RCC 7860 (cell line): ENCODE measurements at places on chromosomes 1 and 21.

DNA sequence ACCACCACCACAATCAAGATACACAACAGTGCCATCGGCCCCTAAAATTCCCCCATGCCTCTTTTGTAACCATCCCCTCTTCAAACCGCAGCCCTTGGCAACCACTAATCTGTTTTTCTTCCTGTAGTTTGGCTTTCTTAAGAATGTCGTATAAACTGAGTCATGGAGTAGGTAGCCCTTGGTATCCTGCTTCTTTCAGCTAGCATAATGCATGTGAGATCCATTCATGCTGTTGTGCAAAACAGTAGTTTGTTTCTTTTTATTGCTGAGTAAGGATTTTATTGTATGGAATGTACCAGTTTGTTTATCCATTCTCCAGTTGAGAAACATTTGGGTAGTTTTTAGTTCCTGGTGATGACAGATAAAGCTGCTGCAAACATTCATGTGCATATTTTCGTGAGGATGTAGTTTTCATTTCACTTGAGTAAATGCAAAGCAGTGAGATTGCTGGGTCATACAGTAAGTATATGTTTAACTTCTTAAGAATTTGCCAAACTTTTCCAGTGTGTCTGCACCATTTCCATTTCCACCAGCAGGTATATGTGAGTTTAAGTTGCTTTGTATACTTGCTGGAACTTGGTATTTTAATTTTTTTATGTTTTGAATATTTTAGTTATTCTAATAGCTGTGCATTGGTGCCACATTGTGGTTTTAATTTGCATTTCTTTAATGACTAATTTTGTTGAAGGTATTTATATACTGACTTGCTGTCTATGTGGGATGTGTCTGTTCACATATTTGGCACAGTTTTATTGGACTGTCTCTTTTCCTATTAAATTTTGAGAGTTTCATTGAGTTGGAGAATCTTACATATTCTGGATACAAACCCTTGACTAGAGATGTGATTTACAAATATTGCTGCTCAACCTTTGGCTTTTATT is 148.4 kb upstream of the MAP1LC3C start:
- peak; percentile 41 for DNase-seq

GRCh38 chr1:233113009-233113879 is 162.8 kb downstream of the NTPCR start:
- DNase-seq = peak; percentile 100

DNA sequence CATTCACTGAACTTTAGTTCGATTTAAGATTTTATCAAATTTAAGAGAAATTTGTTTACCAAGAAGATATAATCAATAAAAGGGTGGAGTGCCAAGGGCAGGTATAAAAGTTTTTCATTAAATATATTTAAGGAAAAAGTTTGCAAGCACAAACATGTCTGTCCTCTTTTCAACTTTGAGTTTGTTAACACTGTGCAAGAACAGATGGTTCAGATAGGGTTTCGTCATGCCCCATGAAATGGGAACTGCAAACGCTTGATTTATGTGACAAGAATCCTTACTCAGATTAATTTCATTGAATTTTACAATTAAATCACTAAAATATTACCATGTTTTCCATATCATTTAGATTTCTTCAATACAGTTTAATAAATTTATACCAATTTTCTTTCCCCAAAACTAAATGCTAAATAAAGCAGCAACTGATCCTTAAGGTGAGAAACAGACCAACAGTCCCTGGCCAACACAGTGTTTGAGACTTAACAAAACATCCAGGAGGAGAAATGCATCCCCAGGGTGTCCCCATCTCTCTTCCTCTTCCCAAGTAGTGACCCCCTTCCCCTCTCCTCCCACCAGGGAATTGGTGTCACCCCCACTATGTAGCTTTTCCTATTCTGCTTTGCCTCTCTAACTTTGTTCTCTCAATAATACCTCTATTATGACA is 292.9 kb downstream of the LTN1 start:
- no peak for DNase-seq

GRCh38 chr21:38734646-38735365 is 70.9 kb upstream of the ETS2 start:
- DNase-seq = no peak

DNA sequence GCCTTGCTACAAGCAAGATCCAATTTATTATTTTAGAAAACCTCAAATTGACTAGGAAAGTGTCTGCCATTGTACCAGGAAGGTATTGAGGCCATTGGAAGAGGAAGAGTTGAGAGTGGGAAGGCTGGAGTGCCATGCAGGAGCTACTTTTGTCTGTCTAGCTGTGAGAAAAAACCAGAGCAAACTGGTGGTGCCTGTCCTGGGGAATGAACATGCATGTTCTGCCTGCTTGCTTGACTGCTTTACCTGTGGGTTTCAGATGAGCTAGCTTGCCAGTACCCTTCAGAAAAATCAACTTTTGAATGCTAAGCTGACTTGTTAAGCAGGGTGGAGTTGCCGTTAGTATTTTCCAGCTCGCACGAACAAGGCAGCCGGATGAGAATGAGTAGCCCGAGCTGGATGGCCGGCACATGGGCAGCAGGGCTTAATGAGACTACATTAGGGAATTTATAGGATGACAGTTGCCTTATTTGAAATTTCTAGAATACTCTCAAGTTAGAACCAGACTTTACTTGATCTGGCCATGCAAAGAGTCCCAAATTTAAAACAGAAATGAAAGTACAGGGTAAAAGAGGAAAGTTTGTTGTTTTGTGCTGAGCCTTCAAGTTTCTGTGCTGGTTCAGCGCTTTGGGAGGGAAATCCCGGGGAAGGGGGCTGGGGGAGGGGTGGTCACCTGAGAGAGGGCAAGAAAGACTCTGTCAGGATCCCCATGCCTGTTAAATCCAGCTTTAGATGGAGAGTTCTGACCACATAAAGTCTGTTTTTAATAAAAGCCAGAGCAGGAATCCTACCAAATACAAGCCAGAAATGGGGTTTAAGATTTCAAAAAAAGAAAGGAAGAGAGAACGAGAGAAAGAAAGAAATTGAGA is 29.6 kb upstream of the C1orf105 start:
- no peak for DNase-seq

DNA sequence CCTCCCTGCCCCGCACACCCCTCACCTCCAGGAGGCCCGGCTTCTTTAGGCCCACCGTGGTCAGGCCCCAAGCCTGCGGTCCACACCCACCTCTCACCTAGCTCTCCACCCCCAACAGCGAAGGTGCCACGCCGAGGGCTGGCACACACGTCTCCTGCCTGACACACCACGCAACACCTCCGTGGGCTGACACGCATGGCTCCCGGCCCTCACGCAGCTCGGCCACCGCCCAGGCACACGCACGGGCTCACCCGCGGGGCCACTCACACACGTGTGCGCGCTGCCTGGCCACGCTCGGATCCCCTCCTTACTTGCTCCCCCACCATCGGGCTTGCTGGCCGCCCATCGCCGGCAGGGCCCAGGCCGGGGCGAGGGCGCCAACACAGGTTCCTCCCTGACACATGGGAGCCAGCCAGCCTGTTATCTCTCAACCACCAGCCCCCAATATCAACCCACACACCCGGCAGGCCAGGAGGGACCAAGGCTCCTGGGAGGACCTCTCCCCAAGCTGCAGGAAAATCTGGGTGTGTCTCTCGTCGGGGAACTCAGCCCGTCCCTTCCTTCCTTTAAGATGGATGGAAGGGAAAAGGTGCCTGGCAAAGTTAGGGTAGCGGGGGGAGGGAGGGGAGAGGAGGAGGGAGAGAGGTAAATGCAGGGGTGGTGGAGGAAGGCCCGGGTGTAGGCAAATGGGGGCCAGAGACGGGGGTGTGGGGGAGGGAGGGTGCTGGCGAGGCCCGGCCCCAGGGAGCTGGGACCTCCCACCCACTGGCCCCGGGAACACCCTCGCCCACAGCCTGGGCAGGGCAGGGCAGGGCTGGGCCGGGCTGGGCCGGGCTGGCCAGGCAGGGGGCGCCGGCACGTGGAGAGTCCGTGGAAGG is 546 bp downstream of the ELOVL1 start:
- DNase-seq = no peak
